ENCODE measurements at places on chromosomes 6 and 20.

- DNase-seq: no peak
These were observed 62.4 kb downstream of the PREX1 start for GRCh38 chr20:48765359-48765758.

DNA sequence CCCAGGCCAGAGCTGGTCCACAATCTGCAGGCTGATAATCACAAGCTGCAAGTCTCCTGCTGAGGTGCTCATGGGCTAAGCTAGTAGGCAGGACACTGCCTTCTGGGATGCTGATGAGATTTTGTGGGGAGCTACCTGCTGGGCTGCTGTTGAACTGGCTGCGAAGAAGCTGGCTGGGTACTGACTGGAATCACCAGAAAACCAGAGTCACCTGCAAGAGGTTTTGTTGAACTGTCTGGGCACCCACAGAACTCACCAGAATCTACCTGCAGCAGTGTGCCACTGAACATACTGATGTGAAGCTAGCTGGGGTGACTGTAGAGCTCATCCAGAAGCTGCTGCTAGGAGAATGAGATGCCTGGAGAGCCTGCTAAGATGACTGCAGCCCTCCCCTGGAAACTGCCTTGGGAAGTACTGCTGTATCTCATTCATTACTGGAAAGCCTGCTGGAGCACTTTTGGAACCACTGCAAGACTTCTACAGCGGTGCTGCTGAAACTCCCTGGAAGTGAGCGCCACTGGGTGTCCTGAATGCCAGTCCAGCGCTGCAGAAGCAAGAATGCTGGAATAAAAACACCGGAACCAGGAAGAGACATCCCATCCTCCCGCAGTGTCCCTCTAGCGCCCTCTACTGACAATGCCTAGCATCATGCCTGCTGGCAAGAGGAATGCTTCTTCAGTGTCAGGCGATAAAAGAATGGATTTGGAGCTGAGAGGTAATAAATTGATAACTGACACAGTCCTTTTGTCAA is 64.9 kb upstream of the ARHGAP18 start:
- DNase-seq: peak; percentile 8

GRCh38 chr6:29887330-29887818 is 55.0 kb upstream of the HLA-A start:
- peak; percentile 16 for DNase-seq

GRCh38 chr6:37565267-37566110 is 65.8 kb upstream of the CCDC167 start:
- no peak for DNase-seq

DNA sequence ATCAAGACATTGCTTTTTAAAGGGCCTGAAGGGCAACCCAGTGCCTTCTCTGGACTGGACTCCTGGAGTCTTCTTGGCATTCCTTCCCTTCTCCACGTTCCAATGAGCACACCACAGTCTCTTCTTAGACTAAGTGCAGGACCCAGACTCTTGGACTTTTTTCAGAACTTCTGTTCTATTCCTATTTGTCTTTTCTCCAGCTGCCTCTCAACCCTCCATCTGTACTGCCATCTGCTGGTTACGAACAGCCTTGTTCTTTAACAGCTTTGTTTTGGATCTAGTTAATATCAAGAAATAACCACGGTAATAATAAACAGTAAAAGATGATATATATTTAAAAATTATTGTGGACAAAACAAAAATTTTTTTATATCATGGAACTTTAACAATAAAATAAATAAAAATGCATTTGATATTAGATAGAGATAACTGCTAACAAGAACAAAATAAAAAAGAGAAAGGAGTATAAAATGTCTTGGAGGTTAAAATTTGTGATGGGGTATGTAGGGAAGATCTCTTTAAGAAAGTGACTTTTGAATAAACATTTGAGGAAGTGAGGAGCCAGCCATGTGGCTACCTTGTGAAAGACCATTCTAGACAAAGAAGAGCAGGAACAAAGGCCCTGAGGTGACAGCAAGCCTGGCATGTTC is 105.1 kb upstream of the HCRTR2 start:
- DNase-seq: no peak

DNA sequence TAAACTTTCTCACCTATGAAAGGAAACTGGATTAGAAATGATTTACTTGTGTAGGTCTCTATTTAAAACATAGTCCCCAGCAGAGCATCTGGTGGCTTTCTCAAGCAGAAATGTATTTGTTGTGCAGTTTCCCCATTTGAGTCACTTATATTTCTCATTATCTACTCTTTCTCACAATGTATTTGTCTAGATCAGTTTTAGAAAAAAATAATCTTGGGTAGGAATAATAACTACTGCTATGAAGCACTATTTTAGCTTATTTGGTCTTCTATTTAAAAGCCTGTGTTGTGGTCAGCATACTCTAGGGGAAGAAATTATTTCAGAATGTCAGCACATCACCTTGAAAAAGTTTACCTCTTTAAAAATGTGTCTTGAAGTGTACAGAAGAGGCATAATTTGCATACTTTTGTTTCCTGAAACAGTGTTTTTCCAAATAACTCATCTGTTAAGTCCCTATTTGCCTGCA is 60.9 kb upstream of the PRL start:
- no peak for DNase-seq

- no peak for DNase-seq
These were observed 507.9 kb downstream of the CDH26 start for GRCh38 chr20:60465993-60466686.

DNA sequence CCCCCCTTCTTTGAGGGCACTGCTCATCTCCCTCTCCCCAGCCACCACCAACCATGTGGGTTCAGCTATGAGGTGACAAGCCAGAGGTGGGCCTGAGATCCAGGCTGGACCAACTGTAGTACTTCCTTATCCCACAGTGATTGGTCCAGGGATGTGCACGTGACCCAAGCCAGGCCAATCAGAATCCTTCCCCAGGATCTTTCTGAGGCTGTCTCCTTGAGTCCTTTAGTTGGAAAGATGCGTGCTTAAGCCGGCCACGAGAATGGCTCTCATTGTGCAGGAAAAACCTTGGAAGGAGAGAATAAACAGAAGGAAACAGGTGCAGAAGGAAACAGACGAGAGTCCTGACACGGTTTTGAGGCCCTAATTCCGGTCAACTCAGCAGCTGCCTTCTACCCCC is 39.2 kb downstream of the ZC3H12D start:
- no peak for DNase-seq

- DNase-seq: no peak
These were observed 95.0 kb downstream of the NKAIN2 start for GRCh38 chr6:123898665-123899064.

DNA sequence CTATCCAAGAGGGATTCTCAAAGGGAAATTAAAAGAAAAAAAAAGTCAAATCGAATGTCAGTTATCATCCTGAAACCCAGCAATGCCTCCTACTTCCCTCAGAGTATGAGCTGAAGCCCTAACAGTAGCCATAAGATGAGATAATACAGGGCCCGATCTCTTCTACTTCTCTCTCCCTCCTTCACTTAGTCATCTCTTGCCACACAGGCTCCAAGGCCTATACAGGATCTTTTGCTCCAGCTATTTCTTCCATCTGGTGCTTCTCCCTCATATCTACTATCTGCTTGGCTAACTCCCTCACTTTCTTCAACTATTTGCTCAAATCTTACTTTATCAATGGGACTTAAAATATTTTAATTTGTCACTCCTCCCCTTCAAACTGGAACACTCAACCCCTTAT is 215.3 kb downstream of the RNGTT start:
- DNase-seq: no peak

GRCh38 chr6:16204653-16205376 is 33.6 kb upstream of the GMPR start:
- DNase-seq: no peak

- DNase-seq: no peak
These were observed 1.4 kb downstream of the METTL24 start for GRCh38 chr6:110356778-110357177.

DNA sequence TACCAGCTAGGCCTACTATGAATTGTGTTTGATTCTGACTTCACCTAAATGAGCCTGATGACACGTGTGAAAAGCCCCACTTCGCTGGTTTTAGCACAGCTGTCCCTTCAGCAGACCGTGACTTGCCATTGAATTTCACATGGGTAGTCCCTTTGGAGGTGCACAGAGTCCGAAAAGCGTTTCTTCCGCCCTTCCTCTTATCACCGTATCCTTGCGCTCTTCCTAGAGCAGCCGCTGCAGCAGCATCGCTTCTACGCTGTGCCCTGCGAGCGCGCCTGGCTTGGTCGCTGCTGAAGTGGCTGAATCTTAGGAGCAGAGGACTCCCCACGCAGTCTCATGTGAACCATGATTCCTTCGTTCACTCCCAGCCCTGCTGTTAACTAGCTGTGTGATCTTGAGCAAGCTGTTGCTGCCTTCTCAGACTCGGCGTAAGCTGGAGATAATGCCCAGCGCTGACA is 127.0 kb downstream of the PACRG start:
- no peak for DNase-seq

DNA sequence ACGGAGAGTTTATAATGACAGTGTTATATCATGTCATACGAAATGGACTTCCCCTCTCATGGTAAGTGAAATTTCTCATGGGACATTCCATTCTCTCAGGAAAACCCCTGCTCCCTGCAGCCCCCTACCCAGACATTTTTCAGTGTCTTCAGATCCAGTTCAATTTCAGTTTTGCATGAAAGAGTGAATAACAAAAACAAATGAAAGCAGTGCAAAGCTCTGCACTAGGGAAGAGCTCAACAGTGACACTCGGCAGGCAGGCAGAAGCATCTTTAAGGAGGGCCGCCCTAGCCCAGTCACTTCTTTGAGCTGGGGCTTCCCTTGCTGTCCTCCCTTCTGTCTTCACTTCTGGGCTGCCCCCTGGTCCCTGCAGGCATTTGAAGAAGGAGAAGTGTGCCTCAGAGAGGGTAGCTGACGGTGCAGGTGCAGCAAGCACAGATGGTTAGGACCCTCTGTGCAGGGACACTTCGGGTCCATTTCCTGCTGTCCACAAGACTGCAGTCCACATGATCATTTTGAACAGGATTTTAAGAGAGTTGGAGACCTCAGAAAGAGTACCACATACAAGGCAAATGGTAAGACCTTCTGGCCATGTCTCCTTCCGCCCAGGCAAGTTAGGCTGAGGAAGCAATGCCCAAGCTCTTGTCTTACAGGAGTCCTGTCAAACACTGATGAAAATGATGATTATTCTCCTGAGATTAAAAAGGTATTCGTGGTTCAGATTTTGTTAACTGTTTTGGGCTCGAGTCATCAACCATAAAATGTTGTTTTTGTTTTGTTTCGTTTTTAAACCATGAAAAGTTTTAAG is 5.4 kb upstream of the DUSP22 start:
- no peak for DNase-seq

GRCh38 chr20:19137641-19138040 is 74.8 kb upstream of the SLC24A3 start:
- DNase-seq: no peak
